IPS-NIHi11 (cell line): ENCODE measurements at places on chromosomes 6 and 20.

GRCh38 chr20:35578469-35578868, 36.6 kb downstream of the ERGIC3 start:
- no peak for DNase-seq

- DNase-seq: no peak
These were observed 24.6 kb upstream of the CCDC167 start for GRCh38 chr6:37524025-37524969.

DNA sequence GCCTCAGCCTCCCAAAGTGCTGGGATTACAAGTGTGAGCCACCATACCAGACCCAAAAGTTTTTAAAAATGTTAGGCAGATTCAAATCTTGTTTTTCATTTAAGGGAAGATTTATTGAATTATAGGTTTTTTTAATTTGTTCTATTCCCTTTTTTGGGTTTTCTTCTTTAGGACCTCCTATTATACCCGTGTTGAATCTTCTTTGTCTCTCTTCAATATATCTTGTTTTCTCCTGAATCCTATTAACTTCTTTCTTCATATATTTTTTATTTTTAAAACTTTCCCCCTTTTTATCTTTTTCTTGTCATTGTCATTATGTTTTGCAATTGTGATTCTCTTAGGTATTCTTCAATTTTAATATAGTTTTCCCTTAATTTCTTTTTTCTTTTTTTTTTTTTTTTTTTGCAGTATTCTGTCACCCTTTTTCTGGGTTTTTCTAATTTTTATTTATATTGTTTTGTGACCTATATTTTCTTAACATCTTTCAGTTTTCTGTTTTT, 45.9 kb upstream of the NOP56 start:
- no peak for DNase-seq

GRCh38 chr20:21706261-21707195, 1.1 kb downstream of the PAX1 start:
- no peak for DNase-seq

DNA sequence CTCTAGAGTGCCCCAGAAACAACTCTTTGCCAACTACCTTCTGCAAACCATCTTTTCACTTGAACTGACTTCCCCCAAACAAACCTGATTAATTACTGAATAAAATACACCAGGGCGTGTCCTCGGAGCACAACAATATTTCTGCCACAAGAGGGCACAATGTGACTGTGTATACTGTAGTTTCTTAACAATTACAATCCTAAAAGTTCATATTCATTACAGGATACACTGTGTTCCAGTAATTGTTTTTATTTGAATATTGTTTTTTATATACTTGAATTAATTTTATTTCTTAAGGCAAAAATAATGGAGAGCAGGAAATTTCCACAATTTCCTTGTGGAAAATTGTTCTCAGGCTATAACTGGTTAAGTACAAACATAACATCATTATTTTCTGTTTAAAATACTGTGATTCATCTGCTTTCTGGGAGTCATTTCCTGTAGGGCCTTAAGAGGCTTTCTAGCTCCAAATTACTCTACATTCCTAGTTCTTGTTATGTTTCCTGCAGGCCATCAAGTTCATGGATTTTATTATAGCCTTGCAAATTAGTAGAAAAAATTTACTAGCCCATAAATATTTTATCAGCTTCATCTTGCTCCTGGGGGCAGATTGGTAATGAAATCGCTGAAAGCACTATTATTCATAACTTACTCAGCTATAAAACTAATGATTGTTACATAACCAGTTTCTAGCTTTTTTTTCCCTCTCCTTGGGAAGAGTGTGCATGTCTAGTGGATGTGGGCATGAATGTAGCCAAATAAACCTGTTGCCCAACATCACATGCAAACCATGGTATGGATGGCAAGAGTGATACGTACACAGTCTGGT, 51.9 kb upstream of the SLC22A16 start:
- DNase-seq: peak; percentile 52

DNA sequence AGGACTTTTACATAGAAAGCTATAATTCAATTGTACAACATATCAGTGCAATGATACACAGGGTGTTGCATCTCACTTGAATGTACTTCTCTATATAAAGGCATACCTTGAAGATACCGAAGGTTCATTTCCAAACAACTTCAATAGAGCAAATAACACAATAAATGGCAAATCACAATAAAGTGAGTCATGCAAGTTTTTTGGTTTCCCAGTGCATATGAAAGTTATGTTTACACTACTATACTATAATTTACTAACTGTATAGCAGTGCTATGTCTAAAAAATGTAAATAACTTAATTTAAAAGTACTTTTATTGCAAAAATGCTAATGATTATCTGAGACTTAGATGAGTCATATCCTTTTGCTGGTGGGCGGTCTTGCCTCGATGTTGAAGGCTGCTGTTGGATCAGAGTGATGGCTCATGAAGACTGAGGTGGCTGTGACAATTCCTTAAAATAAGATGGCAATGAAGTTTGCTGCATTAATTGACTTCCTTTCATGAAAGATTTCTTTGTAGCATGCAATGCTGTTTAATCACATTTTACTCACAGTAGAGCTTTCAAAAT, 188.8 kb downstream of the TASP1 start:
- DNase-seq: no peak

- DNase-seq: no peak
These were observed 116.9 kb upstream of the ENPP5 start for GRCh38 chr6:46287681-46288080.

GRCh38 chr6:31851485-31851832, 11.2 kb downstream of the NEU1 start:
- no peak for DNase-seq
